CD4-positive, alpha-beta T cell treated with Interleukin-6 for 4 hours (primary cell): ENCODE measurements at places on chromosomes 6 and 20.

DNA sequence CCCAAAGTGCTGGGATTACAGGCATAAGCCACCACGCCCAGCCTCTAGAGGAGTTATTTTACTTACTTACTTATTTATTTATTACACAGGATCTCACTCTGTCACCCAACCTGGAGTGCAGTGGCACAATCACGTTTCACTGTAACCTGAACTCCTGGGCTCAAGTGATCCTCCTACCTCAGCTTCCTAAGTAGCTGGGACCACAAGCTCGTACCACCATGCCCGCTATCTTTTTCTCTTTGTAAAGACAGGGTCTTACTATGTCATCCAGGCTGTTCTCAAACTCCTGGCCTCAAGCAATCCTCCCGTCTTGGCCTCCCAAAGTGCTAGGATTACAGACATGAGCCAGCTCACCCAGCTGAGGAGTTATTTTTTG lies 1.6 kb upstream of the TRIB3 start:
- DNase-seq: no peak

DNA sequence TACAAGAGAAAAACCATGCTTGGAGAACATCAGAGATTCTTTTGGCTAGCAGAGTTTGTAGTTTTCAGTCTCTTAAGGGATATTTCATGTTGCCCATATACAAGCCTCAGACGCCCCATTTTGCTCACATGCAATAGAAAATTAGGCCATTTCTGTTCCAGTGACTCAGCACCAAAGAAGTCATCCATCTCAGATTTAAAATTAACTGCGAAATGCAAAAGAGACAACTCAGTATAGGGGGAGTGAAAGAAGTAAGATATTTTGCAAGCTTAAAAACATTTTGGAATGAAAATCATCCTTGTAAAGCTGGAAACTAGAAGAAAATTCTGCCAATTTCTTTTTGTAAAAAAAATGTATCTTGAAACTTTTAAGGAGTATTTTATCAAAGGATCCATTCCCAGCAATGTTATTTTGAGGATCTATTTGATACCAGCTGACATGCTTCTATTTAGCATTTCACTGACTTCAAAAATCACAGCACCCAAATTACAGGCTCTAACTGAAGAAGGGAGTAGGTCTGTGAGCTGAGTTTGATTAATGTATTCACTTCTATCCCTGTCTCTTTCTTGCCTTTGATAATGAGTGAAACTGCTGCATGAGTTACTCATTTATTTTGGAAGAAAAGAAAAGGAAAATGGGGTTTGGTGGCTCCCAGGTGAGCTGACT lies 223.7 kb upstream of the SULF2 start:
- DNase-seq: no peak

DNA sequence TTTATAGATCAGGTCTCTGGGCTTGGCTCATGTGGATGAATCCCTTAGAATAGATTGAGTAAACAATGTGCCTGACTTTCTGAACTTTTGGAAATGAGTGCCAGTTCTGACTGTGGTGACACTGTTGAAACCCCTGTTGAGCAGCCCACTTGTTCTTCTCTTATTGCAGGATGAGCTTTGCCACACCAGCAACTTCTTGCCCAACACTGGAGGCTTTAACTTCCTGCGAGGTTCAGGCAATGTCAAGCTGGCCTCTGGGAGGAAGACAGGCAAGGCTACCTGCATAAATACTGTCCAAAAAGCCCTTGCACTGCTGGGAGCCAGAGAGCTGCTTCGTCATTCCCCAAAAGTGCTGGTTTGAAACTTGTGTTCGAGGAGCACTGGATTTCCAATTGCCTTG lies 32.8 kb upstream of the SMIM8 start:
- DNase-seq: no peak

GRCh38 chr6:46906776-46907175 lies 15.0 kb downstream of the ADGRF5 start:
- DNase-seq: no peak

GRCh38 chr6:34526241-34526972 lies 29.7 kb downstream of the SPDEF start:
- no peak for DNase-seq

GRCh38 chr20:37681384-37682112 lies 12.3 kb upstream of the CTNNBL1 start:
- DNase-seq: no peak
